NCI-H1436 treated with DMSO at 0.1 percent for 48 hours (cell line): ENCODE measurements at places on chromosomes 16 and 17.

GRCh38 chr17:71464751-71465150 is 656.1 kb upstream of the SOX9 start:
- DNase-seq: no peak

DNA sequence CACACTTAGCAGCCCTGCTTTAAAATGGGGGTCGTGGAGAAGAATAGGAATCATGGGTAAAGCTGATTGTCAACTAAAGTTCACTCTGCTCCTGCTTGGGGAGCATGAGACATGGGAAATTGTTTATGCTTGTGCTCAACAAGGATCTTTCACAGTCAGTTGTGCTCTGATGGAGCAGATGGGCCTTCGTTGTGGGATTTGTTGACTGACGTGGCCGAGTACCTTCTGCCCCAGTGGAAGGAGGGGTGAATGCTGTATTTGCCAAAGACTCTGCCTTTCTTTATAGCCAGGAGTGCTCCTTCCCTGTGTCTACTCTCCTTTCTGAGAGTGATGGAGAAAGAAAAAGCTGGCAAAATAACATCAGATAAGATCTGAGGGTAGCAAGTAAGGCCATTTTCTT is 11.4 kb downstream of the ARSG start:
- no peak for DNase-seq

GRCh38 chr16:67847064-67847861 is at the start of gene CENPT:
Gene CENPT, minus strand, starts transcription at chr16:67847693. Its CDS starts 13,834 bp downstream, at chr16:67833859.
- DNase-seq: no peak

DNA sequence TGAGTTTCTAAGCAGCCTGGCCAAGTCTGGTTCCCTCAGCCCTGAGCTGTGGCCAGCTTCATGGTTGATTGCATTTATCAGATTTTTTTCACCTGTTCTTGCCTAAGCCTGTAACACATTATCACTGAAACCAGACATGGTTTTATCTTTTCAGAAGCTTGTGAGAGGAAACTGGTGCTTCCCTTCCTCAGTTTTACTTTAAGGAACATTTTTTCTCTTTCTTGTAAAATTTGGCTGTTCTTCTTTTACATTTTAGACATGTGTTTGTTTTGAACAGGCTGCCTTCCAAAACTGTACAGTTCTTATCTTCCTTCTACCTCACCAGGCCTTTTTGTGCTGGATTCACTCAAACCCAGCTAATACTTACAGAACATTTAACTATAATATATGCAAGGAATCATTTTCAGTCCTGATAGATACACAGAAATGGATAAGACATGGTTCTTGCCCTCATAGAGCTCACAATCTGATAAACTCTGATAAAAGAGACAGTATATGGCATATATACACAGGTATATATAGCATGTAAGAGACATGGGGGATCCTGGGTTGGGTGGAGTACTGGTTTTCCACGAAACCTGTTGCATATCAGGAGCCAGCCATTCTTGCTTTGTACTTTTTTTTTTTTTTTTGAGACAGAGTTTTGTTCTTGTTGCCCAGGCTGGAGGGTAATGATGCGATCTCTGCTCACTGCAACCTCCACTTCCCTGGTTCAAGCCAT is 44.5 kb downstream of the ZNRF1 start:
- DNase-seq: no peak

- no peak for DNase-seq
These were observed 18.1 kb upstream of the GAN start for GRCh38 chr16:81296631-81297030.

- DNase-seq: no peak
These were observed 204.8 kb downstream of the CDH8 start for GRCh38 chr16:61831351-61831917.

DNA sequence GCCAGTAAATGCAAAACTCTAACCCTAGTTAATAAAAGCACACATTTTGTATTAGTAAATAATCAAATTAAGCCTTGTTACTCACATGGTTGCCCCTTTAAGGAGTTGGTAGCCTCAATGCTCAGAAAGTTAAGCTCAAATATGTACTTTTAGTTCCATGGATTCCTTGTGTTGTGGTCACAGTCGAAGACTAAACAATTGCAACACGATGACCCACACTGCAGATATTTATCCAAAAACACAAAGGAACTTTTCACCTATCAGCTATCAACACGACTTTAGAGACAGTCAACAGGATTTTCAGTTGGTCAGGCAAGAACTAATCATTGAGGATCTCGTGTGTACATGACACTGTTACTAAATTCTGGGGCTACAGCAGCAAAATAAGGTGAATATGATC is 47.4 kb upstream of the NUDT7 start:
- no peak for DNase-seq

DNA sequence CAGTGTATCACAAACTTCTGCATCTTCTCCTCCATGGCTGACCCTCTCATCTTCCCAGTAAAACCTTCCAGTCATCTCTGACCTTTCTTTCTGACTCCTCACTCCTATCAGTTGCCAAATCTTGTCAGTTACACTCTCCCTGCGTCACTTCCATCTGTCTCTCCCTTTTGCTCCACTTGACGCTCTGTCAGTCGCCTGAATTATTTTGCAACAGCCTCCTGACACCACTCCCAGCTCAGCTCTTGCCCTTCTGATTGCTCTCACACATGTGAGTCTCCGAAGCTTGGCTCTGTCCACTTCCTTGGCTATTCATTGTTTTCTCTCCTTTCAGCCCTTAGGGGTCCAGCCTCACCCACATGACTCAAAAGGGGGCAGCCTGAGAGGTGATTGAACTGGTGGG is 27.7 kb downstream of the DHRS7C start:
- DNase-seq: no peak

- no peak for DNase-seq
These were observed 55.2 kb downstream of the CDH11 start for GRCh38 chr16:65066651-65067050.

GRCh38 chr16:24955975-24956731 is 59.0 kb downstream of the ARHGAP17 start:
- no peak for DNase-seq

DNA sequence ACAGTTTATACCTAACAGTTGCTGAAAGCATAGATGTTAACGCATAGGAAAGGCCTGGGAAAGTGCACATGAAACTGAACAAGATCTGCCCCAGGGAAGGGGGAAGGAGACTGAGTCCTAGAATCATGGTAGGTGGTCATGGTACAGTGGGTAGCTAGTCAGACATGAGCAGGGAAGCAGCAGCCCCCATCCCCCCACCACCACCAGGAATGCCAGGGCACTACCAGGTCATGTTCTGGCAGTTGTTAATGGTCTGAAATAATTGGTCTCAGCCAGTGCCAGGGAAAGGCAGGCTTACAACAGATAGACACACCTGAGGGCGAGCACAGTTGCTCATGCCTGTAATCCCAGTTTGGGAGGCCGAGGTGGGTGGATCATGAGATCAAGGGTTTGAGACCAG is 185.2 kb downstream of the CPPED1 start:
- no peak for DNase-seq

DNA sequence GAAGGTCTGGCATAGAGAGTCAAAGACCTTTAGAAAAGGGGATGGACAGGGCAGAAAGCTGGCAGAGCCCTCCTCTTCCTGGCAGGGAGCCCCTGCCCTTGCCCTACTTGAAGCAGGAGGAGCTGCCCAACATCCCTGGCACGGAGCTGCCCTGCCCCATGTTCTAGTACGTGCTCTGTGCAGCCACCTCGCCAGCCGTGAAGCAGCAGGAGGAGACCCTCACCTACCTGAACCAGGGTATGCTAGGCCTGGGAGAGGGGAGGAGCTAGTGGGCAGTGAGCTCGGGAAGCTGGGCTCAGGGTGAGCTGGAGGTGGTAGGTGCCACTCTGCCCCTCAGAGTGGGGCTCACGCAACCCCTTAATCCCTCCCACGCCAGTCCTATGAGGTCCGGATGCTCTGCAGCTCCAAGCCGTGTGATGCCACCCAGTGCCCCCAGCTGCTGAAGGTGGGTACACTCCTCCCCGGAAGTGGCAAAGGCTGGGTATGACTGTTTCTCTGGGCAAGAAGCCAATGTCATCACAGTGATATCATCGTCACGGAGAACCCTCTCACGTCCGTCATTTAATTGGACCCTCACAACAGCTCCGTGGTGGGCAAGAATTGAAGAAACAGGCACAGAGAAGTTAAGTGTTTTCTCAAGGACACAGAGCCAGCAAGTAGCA is 12.7 kb upstream of the STAC2 start:
- peak; percentile 72 for DNase-seq

DNA sequence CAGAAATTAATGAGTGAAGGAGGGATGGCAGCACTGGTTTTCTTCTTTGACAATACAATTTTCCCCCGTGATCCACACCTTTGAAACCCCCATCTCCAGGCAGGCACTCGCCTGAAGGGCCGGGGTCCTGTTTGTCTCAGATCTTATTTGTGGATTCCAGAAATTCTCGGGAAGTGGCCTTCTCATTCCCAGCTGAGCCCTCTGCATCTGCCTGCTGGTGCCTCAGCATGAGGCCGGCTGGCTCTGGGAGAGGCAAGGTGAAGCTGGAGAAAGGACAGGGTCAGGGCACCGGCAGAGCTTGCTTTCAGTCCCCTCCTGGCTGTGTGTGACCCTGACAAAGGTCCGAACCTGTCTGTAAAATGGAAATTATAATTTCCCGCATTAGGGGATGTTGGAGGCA is 35.8 kb upstream of the C1QL1 start:
- no peak for DNase-seq

- no peak for DNase-seq
These were observed 39.5 kb downstream of the RCVRN start for GRCh38 chr17:9865586-9865985.

GRCh38 chr16:89412811-89413210 is 77.5 kb downstream of the ANKRD11 start:
- no peak for DNase-seq

GRCh38 chr16:53370827-53371226 is 63.4 kb upstream of the RBL2 start:
- no peak for DNase-seq

GRCh38 chr17:8282345-8282744 is 6.1 kb upstream of the RANGRF start:
- DNase-seq: no peak

GRCh38 chr17:59558953-59559352 is 6.5 kb upstream of the DHX40 start:
- no peak for DNase-seq

DNA sequence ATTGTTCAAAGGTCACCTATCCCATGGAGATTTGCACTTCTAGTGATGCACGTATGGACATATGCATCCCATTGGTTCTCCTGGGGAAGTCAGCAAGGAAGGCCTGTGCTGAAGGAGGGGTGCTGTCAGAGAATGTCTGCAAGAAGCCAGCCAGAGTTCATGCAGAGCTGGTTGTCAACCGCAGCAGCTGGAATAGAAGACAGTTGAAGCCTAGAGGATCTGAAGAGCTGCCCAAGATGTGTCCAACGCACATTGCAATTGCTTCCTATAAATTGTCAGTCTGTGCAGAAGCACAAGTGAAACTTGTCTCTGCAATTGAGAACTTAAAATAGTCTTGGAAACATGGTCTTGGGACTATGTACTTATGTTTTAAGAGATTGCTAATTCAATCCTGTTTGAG is 82.1 kb upstream of the CNTNAP4 start:
- no peak for DNase-seq

GRCh38 chr16:85057948-85058347 is 30.4 kb downstream of the KIAA0513 start:
- no peak for DNase-seq

DNA sequence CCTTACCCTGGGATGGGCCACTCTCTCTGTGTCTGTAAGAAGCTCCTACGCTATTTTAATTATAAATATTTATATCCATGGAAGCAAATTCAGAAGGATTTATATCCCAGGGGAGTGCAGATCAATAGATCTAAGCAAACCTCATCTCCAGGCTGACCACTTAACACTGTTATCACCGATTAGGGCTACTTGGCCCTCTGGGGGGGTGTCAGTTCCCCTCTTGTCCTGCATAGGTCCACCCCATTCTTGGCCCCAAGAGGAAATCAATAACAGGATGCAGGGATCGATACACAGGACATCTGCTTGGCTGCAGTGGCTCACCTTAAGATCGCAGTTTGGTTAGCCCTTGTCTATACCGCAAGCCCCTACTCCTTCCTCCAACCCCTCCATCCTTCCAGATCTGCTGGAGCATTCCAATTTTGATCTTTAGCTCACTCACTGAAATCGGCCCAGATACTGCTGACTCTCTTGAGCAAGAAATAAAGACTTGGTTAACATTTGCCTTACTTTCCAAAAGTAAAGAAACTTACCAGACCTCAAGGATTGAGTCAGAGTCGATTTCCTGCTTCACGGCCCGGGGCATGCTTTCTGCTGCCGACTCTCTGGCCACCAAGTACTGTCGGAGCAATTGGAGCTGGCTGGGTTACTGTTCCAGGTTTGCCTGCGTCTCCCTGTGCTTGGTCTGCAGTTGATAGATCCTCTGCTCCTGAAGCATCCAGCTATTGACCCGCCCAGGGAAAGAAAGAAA is 112.3 kb upstream of the PMFBP1 start:
- DNase-seq: no peak

- no peak for DNase-seq
These were observed 9.5 kb downstream of the SULT1A2 start for GRCh38 chr16:28587386-28587785.

GRCh38 chr17:7294614-7295153 is at the start of gene YBX2:
Gene YBX2, minus strand, starts transcription at chr17:7294639. Its CDS starts 139 bp downstream, at chr17:7294500.
- DNase-seq: no peak
